GM13976 (cell line): ENCODE measurements at places on chromosomes 1 and 21.

- DNase-seq, result no peak
Measured at GRCh38 chr1:38064197-38064903, 17.8 kb upstream of the POU3F1 start.

GRCh38 chr1:106676021-106676420, 380.5 kb upstream of the PRMT6 start:
- DNase-seq, result no peak

GRCh38 chr21:25453524-25453923, 153.8 kb downstream of the MRPL39 start:
- DNase-seq, result no peak

GRCh38 chr1:116873680-116874271, 35.9 kb upstream of the PTGFRN start:
- no peak for DNase-seq

DNA sequence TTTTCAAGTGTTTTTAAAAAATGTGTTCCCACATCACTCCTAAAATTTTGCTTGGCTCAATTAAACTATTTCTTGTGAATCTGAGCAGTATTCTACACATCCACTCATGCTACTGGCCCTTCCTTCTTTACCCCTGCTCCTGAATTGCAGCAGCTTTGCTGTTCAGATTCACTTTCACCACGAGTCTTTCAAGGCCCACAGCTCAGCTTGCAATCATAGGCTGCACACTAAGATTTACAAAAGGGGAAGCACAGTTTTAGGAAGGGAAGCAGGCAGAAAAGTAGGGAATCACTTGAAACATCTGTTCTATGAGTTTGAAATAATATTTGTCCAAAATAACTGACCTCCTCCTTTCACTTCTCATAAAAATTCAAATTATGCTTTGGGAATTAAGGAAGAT, 70.9 kb upstream of the EDEM3 start:
- no peak for DNase-seq

DNA sequence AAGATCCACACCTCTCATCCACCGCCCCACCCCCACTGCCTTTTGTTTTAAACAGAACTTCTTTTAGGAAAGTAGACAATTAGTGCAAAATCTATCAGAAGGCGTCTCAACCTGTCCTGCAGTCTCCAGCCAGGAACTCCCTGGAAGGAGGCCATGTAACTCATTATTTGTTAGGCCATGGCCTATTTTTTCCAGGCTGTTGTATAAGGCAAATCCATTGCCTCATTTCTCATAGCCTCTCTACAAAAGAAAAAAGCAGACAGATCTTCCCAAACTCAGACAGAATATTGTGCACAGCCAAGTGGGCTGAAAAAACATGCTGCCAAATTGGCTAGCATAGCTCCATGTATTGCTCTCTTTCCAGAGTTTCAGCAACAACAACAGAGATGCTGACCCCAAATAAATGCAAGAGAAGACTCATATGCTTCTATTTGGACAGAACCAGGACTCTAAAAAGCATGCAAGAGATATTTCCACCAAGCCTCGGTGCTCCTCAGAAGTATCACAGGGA, 770.7 kb upstream of the CXADR start:
- no peak for DNase-seq

- peak; percentile 50 for DNase-seq
Measured at GRCh38 chr1:227786673-227787512, 28.6 kb upstream of the PRSS38 start.

GRCh38 chr1:156150333-156151011, 2.9 kb upstream of the SEMA4A start:
- no peak for DNase-seq

GRCh38 chr1:37537378-37537777, 16.7 kb downstream of the SNIP1 start:
- DNase-seq, result no peak

GRCh38 chr1:158839566-158839965, 8.4 kb downstream of the MNDA start:
- no peak for DNase-seq

GRCh38 chr21:45299026-45299863, 11.6 kb upstream of the POFUT2 start:
- no peak for DNase-seq

DNA sequence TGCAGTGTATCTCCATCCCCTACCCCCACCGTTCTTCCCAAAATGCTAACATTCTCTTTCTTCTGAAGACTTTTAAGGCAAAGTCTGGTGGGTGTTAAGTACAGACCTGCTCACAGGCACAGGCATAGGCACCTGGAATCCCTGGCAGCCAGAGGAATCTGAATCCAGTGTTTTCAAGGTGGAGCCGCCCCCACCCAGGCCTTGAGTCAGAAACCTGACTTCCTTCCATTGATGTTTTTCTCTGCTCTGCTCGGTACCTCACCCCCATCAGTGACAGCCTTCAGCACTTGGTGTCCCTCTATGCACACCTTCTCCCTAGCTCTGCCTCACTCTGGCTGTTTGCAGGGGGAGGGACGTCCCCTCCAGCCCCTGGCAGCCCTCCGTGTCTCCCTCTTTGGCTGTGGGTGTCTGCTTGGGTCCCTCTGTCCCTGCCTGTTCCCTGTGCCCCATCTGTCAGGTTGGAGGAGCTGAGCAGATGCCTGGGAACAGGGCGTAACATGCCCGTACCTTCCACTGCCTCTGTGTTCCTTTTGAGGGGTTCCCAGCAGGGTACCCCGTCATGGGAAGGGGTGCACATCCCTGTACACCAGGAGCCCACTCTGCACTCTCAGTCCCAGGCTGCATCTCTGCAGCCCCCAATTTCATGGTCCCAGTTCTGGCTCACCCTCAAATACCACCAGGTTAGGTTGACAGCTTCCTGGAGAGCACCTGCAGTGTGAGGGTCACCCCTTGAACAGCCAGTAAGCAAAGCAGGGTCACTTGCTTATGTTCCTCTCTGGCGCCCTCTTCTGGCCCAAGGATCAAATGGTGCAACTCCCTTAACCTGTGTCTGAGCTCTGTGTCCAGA, 6.7 kb downstream of the NCDN start:
- peak; percentile 87 for DNase-seq

DNA sequence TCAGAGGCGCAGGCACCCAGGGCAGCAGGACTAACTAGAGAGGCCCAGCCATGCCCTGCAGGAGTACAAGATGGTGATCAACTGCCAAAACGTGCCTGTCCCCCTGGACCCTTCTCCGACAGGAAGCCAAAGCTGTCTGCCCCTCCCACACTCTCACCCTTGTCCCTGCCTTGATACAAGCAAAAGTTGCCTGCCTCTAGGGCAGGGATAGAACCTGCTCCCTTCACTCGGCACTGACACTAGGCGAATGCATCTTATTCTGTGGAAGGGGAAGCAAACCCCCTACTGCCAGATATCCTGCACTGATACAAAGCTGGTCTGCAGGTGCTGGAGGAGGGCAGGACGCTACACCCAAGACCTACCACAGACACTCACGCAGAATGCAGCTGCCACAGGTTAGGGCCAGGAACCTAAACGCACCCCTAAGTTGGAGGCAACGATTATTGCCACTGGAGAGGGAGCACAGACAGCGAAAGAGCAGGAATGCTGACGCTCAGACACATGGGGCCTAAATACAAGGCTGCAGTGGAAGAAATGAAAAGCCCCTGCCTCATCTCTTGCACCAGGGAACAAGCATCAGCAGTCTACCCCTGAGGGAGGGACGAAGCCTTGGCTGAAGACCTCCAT, 3.7 kb downstream of the TARBP1 start:
- no peak for DNase-seq

DNA sequence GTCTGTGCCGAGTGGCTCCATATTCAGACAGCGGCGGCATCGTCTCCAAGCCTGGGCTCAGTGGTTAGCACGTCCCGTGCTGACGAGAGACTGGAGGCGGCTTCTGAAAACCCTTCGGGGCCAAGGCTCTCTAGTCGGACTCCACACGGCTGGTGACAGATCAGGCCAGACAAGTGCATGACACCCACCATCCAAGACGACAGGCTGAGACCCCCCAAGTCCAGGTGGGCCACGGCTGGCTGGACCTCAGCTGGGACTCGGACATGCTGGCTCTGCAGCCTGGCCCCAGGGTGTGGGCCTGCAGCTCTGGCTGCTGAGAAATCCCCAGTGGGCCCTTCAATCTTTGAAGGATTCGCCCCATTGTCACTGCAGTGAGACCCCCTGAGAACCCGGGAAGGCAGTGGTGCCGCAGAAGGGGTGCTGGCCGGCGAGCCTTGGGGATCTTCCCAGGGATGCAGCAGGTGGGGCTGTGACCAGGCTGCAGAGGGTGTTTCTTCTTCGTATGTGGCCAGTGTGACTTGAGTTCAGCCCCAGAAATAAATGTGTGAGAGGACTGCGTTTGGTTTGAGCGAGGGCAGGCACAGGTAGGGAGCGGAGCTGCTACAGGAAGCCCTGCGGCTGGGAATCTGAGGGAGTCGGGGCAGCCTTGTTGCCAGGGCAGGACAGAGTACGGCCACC, 15.9 kb upstream of the SLC19A1 start:
- no peak for DNase-seq

GRCh38 chr1:99506631-99507030, 139.3 kb upstream of the PALMD start:
- DNase-seq, result no peak

DNA sequence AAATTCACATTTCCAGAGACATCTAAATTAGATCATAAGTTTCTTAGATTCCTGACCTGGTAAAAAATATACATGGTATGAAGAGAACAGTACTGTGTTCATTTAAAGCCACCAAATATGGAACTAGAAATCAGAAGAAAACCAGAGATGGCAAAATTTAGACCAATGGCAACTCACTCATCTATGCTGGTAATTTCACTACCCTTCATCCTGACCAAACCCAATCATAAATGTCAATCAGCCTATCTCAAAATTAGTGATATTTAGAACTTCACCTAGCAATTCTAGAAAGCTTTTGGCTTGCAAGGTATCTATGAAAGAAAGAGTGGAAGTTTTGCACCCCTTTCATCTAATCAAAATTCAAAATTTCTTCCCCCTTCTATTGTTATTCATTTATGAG, 107.7 kb downstream of the NIBAN1 start:
- no peak for DNase-seq

DNA sequence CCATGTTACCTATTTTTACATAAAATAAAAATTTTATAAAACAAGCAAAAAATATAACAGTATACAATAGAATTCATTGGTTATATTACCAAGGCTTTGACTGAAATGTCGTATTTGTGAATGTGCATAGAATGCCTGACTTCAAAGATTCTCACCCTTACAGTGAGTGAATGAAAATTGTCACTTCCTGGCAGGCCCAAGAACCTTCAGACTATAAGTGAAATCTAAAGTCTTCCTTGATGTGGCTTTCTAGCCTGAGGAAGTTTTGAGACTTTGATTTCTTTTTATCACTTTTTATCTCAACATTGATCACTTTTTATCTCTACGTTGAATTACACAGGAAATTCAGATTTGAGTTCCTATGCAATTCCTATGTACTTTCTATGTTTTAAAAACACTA, 104.7 kb upstream of the KIAA0040 start:
- no peak for DNase-seq

GRCh38 chr1:27148591-27148990, 6.3 kb downstream of the SLC9A1 start:
- no peak for DNase-seq

DNA sequence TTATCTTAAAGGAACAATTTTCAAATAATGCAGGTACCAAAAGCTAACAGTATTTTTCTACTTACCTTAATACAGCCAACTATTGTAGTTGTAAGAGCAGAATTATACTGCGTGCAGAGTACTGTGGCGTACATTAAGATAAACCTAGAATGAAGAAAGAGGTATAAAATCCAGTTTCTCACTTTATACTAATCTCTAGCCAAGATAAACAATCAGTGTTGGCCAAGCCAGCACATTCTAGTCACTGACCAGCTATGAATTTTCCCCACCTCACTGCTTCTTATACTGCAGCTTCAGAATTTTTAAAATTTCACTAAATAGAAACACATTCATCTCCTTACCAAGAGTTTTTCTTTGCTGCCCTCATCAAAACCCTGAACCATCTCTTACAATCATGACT, 33.6 kb downstream of the SLC35D1 start:
- no peak for DNase-seq

DNA sequence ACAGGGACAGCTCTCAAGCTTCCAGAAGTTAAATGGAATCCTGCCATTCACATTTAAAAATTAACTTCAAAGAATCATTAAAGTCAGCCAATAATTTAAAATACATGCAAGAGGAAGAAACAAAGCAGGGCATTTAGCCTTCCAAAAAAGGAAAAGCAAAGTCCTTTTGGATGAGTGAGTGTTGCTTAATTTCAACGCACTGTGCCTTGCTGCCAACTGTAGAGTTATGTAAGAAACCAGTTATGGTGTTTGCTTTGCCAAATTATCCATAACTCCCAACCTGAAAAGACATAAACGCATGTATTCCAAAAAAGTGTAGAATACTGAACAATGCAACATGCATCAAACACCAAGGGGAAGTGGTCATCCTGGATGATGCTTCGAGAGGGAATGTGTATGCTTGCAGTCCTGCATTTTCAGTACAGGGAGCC, 16.1 kb upstream of the KCNE1 start:
- DNase-seq, result no peak

- DNase-seq, result peak; percentile 42
Measured at GRCh38 chr21:17454315-17455027, 58.4 kb upstream of the CXADR start.

GRCh38 chr1:246114369-246114768, 392.7 kb downstream of the SMYD3 start:
- DNase-seq, result no peak

DNA sequence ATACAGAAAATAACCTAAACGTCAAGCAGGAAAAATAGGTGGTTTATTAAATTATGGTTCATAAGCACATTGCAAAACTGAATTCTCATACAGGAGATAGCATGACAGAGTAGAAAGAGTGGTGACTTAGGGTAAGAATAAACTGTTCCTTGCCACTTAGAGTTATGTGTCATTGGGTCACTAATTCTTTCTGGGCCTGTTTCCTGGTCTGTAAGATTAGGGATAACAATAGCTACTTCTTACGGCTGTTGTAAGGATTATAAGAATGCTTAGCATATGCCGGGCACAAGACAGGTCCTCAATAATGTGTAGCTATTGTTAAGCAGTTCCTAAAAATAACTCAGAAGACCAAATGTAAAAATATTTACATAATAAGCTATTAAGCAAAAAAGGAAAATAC, 24.2 kb downstream of the SNRNP40 start:
- no peak for DNase-seq

DNA sequence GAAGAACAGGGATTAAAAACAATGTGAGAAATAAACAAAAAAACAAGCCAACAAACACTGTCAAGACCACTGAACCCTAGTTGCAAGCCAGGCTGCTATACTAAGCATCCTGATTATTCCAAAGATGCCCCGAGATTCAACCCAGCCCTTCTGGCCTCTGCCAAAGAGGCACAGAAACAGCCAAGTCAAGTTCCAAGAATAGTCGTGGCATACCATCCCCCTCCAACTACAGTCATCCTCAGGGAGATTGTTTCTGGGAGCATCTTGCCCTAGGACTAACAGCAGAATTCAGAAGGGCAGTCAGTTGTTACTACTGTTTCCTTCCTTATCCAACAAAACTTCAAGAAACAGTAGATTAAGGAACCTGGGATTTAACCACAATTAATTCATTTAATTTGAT, 52.3 kb downstream of the ABL2 start:
- no peak for DNase-seq

- DNase-seq, result no peak
Measured at GRCh38 chr1:236982380-236982779, 21.9 kb downstream of the MT1HL1 start.

GRCh38 chr1:154849645-154850131, 20.4 kb downstream of the KCNN3 start:
- peak; percentile 62 for DNase-seq

GRCh38 chr1:78722105-78722504, 72.5 kb downstream of the IFI44 start:
- DNase-seq, result no peak

- peak; percentile 22 for DNase-seq
Measured at GRCh38 chr1:184075055-184076029, 23.8 kb downstream of the TSEN15 start.

GRCh38 chr1:179814546-179814838, 63.1 kb downstream of the TOR1AIP2 start:
- no peak for DNase-seq
